Spinal cord (tissue), 10 donors: ENCODE measurements at places on chromosomes 5 and 9.

DNA sequence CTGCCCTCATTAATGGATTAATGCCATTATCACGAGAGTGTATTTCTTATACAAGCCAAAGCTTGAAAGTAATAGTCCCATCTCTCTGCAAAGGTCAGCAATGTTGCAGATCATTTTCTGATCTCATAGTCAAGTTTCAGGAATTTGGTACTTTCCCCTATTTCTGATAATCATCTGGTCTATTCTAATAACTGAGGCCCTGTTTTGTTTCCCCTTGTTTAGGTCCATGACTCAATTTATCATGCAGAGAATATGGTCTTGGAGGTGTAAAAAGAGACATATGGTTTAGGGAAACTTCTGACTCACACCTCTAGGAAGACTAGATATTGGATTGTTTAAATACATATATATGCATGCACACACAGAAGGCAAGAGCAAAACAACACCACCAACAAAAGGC is 339.3 kb upstream of the NUDT12 start:
- no peak for DNase-seq

- DNase-seq: no peak
These were observed 216.2 kb upstream of the S1PR3 start for GRCh38 chr9:88775037-88775471.

DNA sequence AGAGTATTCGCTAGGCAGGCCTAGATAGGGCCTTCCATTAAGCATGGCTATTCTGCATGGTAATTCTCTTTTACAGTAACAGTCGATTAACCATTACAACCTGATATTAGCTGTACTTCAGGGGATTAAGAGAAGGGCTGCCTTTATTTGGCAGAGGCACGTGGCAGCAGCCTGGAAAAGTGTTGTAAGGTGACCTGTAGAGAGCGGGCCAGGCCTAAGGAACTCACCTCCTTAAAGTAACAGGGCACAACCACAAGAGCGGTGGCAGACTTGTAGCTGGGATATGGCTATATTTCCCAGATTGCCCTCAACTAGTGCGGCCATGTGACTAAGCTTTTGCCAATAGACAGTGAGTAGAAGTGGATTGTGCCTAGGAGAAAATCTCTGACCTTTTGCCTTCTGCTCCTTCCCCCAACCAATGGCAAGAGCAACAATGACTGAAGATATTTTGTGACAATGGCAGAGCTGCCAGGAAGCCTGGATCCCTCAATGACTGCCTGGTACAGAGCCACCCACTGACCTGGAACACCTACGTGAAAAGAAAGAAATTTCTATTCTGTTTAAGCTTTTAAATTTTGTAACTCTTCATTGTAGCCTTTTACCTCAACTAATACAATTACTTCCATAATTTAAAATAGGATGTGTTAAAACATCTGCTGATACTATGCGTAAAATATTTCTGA is 18.9 kb upstream of the ANKRD34B start:
- no peak for DNase-seq

- no peak for DNase-seq
These were observed 88.4 kb upstream of the SH3PXD2B start for GRCh38 chr5:172542651-172543131.

DNA sequence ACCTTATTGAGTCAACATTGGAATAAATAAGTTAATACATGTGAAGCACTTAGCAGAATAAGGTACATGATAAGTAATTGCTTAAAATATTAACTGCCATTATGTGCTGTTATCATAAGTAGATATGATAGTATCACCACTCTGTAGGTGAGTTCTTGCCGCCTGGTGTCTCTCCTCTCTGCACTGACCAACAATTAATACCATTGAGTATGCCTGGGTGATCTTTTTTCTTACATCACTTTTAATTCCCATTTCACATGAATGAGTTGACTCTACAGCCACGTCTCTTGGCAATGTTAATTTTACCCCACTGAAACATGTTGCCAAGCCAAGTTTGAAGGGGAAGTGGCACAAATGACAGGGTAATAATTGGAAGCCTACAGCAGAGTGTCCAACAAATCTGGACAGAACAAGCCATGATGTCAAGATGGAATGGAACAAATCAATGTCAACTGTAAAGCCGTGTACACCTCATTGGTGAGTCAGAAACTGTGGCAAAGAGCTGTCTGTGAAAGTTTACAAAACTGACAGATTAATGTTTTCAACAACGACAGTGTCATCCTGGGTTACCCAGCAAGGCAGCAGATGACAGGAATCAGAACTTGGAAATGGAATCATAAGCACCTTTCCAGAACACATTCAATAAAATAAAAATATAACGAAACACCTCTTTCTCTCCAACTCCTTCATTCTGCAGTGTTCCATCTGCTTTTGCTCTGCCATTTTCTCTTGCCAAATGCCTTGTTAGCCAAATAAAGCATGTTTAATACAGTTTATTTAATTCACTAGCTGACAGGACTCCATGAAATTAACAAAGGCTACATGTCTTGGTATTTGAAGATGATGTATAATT is 330.9 kb downstream of the CTNND2 start:
- no peak for DNase-seq

GRCh38 chr9:108083160-108083750 is 593.7 kb upstream of the KLF4 start:
- DNase-seq: no peak

- no peak for DNase-seq
These were observed 15.0 kb downstream of the NINJ1 start for GRCh38 chr9:93118863-93119702.

DNA sequence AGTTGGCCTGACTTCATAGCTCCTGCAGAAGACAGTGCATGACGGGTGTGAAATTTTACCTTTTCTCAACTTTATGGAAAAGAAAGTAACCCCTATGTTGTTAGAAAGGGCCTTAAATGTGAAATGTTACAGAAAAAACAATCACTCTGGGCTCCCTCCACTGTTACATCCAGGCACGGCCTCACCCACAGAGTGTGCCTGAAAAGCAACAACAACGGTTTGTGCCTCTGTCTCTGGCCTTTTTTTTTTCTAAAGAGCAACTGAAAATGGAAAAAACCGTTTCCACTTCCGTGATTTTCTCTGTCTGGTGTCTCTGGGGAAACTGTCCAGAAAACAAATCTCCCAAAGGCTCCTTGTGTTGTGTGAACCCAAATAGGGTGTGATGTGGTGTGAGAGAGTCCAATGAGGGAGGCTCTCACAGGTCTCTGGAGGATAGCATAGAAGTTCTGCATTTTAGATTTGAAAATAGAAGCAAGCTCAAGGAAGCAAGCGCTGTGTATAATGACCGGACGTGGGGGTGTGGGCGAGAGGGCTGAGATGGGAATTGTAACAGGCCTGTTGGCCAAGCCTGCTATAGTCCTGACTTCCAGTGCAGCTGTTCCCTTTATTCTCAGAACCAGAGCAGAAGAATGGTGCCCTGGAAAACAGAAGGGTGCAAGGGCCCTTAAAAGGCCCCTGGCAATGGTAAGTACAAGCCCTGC is 221.8 kb upstream of the TUT7 start:
- peak; percentile 83 for DNase-seq

GRCh38 chr5:160039810-160040470 is 31.0 kb downstream of the TTC1 start:
- no peak for DNase-seq

- DNase-seq: no peak
These were observed 113.0 kb downstream of the COL23A1 start for GRCh38 chr5:178476972-178477754.

DNA sequence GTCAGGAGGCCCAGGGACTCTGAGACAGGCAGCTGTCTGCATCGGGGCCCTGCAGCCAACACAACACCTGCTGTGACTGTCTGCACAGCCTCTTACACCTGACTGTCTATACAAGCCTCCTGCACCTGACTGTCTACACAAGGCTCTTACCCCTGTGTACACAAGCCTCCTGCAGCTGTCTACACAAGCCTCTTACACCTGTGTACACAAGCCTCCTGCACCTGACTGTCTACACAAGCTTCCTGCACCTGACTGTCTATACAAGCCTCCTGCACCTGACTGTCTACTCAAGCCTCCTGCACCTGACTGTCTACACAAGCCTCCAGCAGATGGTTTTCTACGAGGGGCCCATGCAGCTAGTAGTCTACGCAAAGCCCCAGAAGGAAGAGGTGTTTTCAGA is 18.6 kb downstream of the IRX2 start:
- no peak for DNase-seq

GRCh38 chr9:87494970-87495471 is 2.6 kb upstream of the DAPK1 start:
- DNase-seq: peak; percentile 17

DNA sequence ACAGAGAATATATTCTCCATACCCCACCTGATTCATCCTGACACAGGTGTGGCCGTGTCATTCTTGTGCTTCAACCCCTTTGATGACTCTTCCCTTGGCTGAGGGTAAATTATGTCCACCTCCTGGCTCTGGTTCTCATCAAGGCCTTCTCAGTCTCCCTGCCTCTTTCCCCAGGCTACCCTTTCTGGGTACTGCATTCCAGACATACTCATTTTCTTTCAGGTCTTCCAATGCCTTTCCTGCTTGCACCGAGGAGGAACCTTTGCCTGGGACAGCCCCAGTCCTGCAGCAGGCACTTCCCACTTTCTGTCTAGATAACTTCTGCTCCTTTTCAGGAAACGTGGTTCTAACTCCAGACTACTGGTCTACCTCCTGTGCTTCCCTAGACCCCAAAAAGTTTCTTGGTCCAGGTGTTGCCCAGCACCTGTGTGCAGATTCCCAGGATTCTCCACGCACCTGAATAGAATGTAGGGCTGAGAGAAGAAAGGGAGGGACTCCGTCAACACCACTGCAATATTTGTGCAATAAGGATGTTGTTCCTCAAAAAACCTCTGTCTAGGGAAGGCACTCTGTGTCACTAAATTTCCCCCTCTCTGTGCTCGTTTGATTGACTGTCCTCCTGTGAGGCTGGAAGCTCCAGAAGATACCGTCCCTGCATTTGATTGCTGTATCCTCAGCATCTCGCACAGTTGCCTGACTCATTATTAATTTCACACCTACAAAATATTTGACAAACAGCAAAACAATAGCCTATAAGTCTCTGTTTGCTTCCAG is 255.4 kb upstream of the NFIL3 start:
- DNase-seq: no peak

- peak; percentile 54 for DNase-seq
These were observed 316.3 kb downstream of the MCTP1 start for GRCh38 chr5:94968507-94969095.

DNA sequence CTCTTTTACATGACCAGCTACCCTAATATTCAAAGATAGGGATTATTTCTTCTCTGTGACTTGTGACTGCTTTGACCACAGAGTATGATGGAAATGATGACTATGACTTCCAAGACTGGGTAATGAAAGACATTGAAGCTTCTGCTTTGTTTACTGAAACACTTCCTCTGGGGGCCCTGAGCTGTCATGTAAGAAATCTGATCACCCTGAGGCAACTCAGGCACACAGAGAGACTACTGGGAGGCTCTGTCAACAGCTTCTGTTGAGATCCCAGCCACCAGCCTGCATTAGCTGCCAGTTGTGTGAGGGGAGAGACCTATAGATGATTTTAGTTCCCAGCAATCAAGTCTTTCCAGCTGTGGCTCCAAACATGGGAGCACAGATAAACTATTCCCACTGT is 76.5 kb downstream of the KCTD16 start:
- no peak for DNase-seq

DNA sequence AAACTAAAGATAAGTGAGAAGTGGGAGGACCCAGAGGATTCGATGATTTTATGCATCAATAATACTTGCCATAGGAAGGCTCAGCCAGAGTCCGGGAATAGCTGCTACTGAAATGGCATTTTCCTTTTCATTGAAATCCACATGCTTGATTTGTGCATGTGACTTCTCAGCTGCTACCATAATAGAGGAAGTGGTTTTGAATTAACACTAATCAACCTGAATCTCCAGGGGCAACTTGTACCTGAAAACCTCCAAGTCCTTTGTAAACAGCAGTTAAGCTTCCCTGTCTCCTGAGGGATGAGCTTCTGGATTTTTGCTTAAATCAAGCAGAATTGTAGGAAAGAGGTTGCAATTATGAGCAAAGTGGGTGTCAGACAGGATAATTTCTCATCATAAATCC is 124.9 kb downstream of the PPP2R2B start:
- no peak for DNase-seq

- DNase-seq: no peak
These were observed 13.4 kb upstream of the TNFAIP8 start for GRCh38 chr5:119342406-119342805.

GRCh38 chr5:122458278-122458872 is 146.3 kb downstream of the SNCAIP start:
- no peak for DNase-seq

GRCh38 chr9:99824378-99825171 is 2.9 kb downstream of the NR4A3 start:
- no peak for DNase-seq

DNA sequence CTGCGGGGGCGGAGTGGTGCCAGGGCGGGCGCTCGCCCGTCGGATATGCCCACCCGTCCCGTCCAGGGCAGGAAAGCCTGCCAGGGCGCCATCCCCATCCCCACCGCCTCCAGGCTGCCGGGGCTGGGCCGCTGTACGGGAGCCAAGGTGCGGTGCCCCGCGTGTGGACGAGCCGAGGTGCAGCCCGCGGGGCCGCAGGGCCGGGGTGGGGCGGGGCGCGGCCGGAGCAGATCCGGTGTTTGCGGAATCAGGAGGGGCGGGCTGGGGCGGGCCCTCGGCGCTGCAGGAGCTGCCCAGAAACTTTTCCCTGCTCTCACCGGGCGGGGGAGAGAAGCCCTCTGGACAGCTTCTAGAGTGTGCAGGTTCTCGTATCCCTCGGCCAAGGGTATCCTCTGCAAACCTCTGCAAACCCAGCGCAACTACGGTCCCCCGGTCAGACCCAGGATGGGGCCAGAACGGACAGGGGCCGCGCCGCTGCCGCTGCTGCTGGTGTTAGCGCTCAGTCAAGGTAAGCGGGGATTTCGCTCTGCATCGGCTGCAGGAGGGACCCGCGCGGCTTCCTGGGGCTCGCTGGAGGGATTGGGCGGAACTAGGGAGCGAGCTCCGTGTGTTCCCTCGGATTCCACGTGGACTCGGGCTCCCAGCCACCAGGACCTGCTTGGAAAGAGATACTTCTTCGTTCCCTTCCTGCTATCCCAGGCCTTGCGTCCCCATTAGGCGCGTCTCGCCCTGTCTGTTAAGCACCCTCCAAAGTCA is at the start of gene ITGA2:
ITGA2 (plus strand) TSS at position 328 of the 756 bp plus-strand sequence; CDS start at position 445, 117 bp downstream.
- no peak for DNase-seq

- DNase-seq: no peak
These were observed 79.0 kb downstream of the MRPS30 start for GRCh38 chr5:44887722-44888121.

DNA sequence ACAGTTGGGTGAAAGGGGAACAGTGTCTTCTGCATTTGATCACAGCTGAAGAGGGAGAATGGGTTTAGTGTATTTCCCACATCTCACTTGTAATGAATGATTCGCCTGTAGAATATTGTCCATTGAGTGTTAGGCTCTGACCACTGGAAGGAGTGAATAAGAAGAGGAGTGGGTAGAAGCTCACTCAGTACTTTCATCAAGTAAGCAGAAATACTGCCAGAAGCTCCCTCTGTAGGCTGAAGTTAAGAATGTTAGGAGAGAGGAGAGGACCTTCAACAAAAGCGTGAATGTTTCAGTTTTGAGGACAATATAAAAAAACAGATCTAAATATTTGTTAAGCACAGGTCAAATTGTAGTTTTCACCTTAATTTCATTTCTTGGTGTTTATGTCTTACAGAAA is 27.5 kb downstream of the FSD1L start:
- no peak for DNase-seq

- DNase-seq: no peak
These were observed 2.4 kb downstream of the MAP1B start for GRCh38 chr5:72109625-72110024.

- DNase-seq: no peak
These were observed 14.8 kb downstream of the ASPN start for GRCh38 chr9:92467511-92467910.
